NCI-H1105 (cell line): ENCODE measurements at places on chromosomes 4 and X.

- DNase-seq: no peak
Measured at GRCh38 chr4:56531149-56531770, 25.7 kb downstream of the ARL9 start.

GRCh38 chr4:68927165-68927564 lies 24.4 kb downstream of the UGT2A3 start:
- DNase-seq: no peak

DNA sequence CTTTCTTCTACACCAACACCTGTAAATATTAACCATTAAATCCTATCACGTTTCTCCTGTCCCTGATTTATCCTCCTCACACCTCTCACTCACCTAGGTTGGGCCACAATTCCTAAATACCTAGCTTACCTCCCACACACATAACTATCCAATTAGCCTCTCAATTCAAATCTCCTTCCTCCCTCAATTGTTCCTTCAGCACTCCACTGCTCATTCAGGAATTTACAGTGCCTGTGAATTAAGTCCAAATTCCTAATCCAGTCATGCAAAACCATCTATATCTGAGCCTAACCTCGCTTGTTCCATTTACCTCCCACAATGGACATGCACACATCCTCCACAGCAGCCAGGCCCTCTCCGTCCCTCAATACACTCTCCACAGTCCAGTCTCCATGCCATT lies 17.5 kb downstream of the ANXA5 start:
- no peak for DNase-seq

DNA sequence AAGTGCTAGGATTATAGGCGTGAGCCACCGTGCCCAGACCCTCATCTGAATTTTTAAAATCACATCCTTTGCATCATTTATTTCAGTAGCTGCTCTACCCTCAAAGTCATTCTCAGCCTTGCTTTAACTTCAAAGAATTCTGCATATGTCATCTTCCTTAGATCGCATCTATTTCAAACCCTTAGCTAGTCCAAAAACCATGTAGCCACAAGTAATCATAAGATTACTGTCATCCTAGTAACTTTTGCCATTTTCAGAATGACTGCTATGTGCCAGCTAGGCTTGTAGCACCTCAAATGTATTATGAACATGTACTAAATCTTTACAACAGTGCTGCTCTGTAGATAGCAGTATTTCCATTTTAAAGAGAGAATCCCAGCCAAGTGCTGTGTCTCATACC lies 45.5 kb upstream of the KLF3 start:
- no peak for DNase-seq

GRCh38 chrX:9378980-9379696 lies 85.7 kb upstream of the TBL1X start:
- DNase-seq: no peak

GRCh38 chr4:72983709-72984108 lies 85.8 kb downstream of the COX18 start:
- DNase-seq: no peak
